ENCODE measurements at places on chromosomes 5 and 9.
A peak's percentile ranks its signal among the peaks of the same experiment; 100 is the strongest.

DNA sequence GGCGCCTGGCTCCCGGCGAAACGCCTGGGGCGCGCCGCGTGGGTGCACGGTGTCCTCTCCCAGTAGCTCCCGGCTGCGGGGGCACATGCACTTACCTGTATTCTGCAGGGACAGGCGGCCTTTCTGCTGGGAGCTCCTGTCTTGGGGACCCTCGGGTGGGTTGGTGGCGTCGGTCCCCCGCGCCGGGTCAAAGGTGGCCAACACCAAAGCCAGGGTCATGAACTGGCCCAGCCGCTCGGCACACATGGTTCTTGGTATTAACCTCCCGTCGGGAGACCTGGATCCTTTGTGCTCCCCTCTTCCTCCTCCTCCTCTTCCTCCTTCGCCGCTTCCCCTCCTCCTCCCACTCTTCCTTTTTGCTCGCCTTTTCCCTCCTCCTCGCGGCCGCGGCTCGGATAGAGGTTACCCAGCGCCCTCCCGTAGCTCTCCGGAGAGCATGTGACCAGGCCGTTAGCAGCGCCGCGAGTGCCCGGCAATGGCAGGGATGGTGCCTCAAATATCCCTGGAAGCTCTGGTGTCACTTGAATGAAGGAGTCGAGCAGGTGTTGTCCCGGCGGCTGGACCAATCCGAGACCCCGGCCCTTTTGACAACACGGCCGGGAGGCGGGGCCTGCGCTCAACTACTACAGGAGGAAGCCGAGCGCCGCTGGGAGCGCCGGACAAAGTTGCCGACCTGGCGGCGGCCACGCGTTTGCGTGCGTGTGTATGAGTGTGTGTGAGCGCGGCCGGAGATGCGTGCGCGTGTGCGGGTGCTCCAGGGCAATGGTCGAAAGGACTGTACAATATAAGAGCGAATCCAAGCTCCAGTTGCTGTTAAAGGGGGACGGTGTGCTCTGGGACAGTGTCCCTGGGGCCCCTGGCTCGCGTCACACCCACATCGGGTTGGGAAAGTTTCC is at the start of gene STC2:
Gene STC2, minus strand, starts transcription at position 467 of the 896 bp plus-strand sequence. Its CDS starts 221 bp downstream, at position 246.
- DNase-seq: peak; percentile 94

- DNase-seq: no peak
Observed at GRCh38 chr5:32083981-32084430, 90.1 kb downstream of the GOLPH3 start.

DNA sequence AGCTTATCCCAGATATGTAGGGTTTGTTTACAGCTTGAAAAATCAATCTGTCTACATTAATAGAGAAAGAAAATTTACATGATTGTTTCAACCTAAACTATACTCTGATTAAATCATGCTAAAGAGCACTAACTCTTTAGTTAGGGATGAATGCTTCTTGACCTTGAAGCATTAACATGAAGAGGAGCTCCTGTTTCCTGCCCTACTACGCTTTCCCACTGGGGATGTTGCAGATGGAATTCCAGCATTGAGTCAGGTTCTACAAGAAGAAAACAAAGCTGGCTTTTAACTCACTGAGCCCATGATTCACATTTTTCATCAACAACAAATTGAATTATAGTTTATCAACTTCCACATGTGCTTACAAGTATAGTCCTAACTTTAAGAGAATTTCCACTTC is 471.3 kb downstream of the TMEM232 start:
- DNase-seq: no peak

DNA sequence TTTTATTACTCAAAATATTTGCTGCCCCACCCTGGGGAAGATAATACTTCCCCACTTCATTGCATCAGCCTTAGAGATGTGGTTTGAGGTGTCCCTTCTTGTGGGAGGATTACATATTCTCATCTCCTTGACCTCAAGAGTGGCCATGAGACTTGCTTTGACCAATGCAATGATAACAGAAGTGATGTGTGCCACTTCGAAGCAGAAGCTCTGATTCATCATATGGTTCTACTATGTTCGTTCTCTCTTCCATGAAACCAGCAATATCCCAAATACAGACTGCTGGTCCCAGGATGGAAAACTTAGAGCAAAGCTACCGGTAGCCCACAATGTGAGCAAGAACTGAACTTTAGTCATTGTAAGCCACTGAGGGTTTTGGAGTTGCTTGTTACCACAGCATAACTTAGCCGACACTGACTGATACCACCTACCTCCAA is 92.0 kb downstream of the THBS4 start:
- DNase-seq: peak; percentile 42

GRCh38 chr9:92483627-92484545 is 1.6 kb upstream of the ASPN start:
- no peak for DNase-seq

DNA sequence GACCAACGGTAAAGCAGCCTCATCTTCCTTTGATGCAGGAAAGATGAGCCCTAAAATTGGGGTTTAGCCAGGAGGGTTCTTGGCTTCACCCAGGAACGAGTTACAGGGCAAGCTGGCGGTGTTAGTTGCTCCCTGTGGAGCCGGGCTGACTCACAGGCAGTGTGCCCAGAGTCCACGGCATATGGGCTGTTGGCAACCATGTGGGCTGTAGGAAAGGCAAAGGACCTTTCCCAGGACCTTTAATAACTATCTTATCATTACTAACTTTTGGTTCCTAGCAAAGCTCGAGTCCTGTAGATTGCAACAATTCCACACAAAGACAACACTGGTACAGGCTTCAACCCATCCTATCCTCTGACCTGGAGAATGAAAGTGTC is 29.8 kb upstream of the CLPTM1L start:
- no peak for DNase-seq

GRCh38 chr5:71972777-71973473 is 134.3 kb upstream of the MAP1B start:
- DNase-seq: no peak

DNA sequence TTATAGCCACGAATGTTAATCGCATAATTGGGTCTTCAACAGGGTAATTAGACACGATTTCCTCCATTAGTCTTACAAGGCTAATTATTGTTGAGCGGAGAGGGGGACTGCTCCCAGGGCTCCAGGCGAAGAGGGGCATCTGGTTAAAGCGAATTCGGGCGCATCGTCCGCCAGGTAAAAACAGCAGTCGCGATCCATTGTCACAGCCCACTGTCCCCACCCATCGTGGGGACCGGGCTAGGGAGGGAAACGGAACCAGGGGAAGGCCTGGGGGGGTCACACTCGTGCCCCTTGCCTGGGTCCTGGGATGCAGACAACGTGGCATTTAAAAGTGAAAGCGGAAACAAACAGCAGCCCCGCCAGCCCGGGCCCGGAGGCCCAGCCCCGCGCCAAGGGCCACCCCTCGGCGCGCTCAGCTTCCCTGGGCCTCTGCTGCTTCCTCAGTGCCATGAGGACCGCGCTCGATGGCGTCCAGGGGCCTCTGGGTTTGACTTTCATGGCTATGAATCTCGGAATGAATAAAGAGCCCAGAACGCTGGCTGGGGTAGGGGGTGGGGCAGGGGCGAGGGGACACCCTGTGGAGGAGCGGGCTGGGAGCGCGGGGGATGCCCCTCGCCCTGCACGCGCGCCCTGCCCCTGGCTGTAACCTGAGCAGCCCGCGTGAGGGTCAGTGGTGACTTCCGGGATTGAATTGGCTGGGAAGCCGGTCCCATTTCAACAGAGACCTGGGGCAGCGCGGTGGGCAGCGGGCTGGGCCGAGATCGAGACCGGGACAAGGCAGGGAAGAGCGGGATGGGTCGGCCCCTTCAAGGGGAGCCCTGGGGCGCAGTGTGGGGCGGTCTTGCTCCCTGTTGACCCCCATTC is 99.9 kb downstream of the GTF3C4 start:
- peak; percentile 59 for DNase-seq

DNA sequence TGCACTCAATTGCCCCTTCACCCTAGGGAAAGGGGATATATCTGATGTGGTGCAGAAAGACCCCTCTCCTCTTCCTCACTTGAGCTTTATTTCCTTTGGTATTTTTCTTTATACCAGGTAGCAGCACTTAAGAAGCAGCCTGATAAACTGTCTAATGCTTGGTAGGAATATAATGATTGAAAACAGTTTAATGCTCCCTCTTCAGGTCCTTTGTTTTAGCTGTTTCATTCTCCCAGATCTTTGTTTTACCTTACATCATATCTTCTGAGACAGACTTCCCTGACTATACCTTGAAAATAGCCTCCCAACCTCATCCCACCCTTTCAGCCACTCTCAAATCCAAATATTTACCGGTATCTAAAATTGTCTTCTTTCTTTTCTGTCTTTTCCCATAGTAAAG is 87.9 kb downstream of the NUDT12 start:
- DNase-seq: no peak

GRCh38 chr5:63564789-63565188 is 397.5 kb downstream of the HTR1A start:
- no peak for DNase-seq

DNA sequence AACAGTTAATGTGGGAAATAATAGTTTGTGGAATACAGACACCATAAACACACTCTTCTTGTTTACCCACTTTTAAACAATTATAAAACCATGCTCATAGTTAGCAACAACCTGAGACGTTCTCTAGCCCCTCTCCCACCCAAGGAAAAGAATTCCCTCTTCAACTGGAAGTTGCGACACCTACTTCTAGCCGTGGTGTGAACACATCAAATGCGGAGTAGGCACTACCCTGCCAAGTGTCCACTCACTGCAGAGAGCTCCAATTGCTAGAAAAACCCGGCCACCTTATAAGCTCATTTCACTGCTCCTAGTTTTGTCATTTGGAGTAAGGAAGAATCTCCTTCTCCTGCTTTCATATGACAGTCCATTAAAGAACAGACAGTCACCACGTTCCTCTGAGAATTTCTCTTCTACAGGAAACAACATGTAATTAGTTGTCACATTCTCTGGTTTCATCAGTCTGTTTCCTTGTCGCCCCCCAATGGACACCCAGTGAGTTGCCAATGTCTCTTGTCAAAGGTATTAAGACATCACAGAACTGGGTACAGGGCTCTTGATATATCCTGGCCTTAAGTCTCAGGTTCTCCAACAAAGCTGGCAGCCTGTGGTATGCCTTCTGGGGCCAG is 47.3 kb downstream of the PRLR start:
- peak; percentile 65 for DNase-seq

- DNase-seq: no peak
Observed at GRCh38 chr9:126666155-126666803, 52.6 kb downstream of the LMX1B start.

DNA sequence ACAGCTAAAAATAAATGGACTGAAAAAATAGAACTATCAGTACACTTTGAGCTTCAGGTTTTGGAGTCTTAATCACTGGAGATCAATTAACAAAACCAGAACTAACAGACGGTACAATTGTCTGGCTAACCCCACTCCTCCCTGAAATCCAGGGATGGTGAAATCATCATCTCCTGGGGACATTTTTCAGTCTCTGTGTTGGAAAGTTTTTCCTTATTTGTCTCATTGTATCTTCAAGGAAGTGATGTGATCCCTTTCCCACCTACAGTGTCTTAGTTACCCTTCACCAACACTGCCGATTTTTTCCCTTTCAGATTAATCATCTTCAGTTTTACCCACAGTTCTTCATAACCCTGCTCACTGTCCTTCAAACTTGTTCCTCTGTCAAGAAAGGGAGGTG is 81.9 kb downstream of the MAP1B start:
- peak; percentile 25 for DNase-seq

GRCh38 chr5:94802450-94802849 is 184.0 kb downstream of the SLF1 start:
- peak; percentile 23 for DNase-seq

DNA sequence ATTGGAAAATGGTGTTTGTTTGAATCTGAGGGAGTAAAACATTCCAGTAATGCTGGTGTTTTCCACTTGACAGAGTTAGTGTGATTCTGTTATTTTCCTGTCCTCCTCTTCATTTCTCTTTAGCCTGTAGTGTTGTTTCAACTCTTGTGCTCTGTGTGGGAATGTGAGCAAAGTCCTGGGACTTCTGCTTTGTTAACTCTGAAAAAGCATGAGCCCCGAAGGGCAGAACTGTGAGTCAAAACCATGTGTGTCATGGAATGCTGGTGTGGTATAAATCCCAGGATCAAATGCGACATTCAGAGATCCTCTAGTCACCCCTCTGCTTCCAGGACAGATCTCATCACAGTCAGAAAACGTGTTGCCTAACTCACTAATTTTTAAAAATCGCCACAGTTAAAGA is 8.9 kb downstream of the F2R start:
- DNase-seq: peak; percentile 61

Measured in fibroblast of upper back skin (primary cell).